Stimulated activated CD8-positive, alpha-beta memory T cell treated with anti-CD3 and anti-CD28 coated beads, Interleukin-15, amount 100 ng/mL, for 4 hours (primary cell): ENCODE measurements at places on chromosomes 12 and 14.

- no peak for DNase-seq
Measured at GRCh38 chr14:61065656-61066055, 84.6 kb downstream of the SLC38A6 start.

- DNase-seq, result no peak
Measured at GRCh38 chr12:122519418-122519817, 7.3 kb downstream of the RSRC2 start.

- no peak for DNase-seq
Measured at GRCh38 chr12:22733756-22734155, 108.8 kb downstream of the ETNK1 start.

GRCh38 chr12:67074072-67074471 is 195.1 kb upstream of the CAND1 start:
- no peak for DNase-seq

- no peak for DNase-seq
Measured at GRCh38 chr12:79661629-79662028, 29.1 kb downstream of the PAWR start.

- DNase-seq, result no peak
Measured at GRCh38 chr12:68012712-68013111, 23.5 kb downstream of the IFNG-AS1 start.

DNA sequence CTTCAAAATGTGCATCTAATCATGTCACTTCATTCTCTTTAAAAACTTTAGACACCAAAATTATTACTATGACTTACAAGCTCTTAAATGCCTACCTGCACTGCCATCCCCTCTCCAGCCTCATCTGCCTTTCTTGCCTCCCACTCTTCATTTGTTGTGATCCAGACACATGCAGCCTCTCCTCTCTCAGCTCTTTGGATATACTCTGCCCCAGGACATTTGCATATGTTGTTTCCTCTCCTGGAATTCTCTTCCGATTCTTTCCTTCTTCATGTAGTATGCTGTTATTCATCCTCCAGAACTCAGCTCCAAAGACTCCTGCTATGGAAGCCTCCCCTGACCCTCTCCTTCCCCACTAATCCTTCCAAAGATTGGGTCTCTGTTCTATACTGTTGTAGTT is 197.6 kb downstream of the ANO4 start:
- no peak for DNase-seq

DNA sequence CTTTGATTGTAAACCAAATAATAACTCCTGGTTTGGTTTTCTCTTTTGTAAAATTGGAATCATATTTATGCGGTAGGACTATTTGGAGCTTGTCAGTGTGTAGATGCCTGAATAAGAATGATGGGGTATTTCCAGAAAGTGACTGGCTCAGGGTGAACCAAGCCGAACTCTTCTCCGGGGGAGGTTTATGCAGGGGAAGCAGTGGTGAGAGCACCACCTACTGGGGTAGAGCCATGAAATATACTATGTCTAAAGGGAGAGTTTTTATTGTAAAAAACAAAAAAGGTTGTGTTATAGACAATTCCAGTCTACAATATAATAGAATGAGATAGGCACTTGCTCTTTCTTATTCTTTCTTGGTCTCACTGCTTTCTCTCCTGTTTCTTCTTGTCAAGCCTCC is 222.9 kb upstream of the SLC16A7 start:
- no peak for DNase-seq
